ENCODE measurements at places on chromosomes 12 and 14.

DNA sequence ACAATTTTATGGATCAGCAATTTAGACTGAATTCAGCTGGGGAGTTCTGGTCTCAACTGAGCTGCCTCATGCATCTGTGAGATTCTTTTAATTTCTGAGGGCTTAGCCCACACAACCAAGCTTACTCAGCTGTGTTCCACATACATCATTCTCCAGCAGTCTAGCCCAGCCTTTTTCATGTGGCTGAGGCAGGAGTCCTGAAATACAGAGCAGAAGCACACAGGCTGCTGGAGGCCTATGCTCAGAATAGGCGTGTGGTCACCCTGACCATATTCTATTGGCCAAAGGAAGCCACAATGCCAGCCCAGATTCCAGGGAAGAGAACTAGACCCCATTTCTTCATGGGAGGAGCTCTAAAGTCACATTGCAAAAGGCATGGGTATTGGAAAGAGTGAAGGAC is 72.3 kb upstream of the DHRS4 start:
- no peak for DNase-seq

- DNase-seq: no peak
Measured at GRCh38 chr14:100313464-100314230, 7.4 kb upstream of the SLC25A29 start.

DNA sequence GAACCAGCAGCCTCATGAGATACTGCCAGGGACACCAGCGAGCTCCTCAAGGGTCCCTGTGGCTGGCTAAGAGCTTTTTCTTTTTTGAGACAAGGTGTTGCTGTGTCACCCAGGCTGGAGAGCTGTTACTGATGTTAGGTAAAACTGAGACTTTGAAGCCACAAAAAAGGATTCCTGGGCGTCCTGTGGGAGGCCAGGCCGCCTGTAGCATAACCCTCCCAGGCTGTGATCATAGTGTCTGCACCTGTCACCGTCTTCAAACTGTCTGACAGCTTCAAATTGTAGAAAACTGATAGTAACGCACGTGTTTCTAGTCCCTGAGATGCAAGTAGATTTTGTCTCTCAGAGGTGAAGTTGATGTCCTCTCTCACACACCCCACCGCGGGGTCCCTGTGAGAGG is 4.1 kb downstream of the ZFYVE21 start:
- DNase-seq: no peak

- DNase-seq: no peak
Measured at GRCh38 chr14:54760866-54761575, 141.6 kb downstream of the GCH1 start.

DNA sequence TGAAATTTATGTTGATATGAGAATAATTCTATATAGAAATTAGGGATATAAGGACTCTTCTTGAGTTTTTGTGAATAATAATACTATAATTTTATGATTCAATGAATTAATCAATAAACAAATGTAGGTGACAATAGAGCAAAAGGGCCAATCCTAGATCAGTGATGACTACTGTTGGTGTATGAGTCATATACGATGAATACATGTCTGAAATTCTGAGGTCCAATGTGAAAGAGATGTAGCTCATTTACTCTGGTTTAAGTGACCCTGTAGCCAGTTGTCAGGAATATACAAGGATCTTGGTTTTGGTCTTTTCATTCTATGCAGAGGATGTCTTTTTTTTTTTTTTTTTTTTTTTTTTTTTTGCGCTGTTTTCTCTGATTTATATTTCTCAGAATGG is 72.1 kb upstream of the RTL1 start:
- no peak for DNase-seq

DNA sequence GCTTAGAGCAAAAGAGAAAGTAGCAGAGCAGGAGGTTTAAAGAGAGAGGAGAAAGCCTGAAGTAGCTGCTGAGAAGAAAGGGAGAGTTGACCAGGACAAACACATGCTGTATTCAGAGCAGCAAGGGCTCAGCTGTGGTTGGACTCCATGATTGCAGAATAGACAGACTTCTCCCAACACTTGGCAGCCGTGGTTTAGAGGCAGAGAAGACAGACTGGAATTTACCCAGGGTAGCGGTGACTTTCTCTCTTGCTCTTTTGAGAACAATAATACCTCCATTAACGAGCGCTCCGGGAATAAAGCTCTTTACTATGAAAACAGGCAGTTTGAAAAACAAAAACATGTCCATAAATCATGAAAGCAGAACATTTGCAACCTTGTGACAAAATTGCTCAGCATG is 21.4 kb upstream of the IGF1 start:
- DNase-seq: no peak

GRCh38 chr12:107447336-107447735 is 238.3 kb upstream of the PWP1 start:
- DNase-seq: no peak

- DNase-seq: no peak
Measured at GRCh38 chr14:40368314-40368713, 936.1 kb upstream of the FBXO33 start.

GRCh38 chr12:116026768-116027550 is 250.5 kb downstream of the MED13L start:
- DNase-seq: no peak

DNA sequence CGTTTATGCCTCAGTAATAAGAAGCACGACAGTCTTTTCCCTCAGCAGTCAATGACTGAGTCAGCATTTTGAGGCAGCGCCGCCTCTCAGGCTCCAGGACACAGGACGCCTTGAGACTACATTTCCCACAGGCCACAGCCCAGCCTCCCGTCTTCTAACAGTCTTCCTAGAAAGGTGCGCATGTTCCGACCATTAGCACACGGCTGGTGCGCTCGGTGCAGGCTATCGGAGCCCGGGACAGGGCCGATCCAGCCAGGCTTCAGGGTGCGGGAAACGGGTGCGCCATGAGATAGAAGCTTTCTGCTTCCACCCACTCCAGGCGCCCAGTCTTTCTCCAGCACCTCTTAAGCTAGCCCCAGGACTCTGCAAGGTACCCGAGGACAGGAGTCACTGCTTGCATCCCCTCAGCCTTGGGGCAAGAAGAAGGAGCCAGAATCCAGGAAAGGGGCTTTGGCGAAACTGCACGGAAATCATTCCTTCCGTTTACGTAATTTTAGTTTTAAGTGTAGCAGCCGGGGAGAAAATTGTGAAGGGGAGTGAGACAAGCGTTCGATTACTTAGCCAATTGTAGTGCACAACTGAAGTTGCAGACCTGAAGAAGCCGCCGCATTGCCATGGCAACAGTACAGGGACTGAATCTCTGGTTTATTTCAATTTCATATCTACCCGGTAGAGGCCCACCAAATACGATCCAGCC is 54.0 kb downstream of the ZNF641 start:
- DNase-seq: peak; percentile 44

DNA sequence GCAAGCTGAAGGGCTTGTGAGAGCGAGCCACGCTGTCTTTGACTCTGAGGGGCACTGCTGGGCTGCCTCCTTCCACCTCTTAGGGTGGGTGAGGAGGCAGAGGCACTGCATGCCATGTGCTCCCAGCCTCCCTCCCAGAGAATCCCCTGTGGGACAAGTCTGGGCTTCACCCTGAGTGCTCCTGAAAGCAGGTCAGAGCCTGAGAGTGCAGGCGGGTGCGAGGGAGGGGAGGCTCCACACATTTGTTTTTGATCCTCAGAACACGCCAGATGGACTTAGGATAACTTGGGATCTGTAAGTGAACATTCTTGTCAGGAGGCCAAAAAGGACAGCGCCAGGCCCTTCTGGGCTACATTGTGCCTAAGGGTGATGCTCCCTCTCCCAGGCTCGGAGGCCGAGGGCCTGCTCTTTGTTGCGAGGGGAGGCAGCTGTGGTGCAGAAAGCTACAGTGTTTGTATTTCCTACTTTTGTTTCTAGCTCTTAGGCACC is 155.4 kb downstream of the TMX1 start:
- no peak for DNase-seq

- DNase-seq: no peak
Measured at GRCh38 chr12:132397934-132398385, 68.6 kb upstream of the GALNT9 start.

GRCh38 chr14:106879241-106879640 is 1352.9 kb downstream of the TMEM121 start:
- no peak for DNase-seq

DNA sequence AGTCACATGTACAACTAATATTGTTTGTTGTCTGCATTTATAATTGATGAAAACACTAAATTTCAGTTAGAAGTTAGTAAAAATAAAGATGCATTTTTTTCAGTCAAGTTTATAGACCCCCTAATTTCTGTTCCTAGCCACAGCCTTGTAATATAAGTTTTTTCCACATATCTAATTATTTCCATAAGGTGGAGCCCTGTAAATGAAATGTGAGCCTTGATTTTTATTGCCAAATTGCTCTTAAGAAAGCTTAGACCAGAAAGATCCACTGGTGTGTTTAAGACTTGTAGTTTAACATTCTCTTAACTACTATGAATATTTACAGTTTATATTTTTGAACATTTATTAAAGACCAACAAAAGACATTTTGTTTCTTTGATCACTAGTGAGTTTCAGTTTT is 322.1 kb upstream of the RGS6 start:
- DNase-seq: no peak

- no peak for DNase-seq
Measured at GRCh38 chr14:73246387-73247150, 9.3 kb downstream of the PAPLN start.

DNA sequence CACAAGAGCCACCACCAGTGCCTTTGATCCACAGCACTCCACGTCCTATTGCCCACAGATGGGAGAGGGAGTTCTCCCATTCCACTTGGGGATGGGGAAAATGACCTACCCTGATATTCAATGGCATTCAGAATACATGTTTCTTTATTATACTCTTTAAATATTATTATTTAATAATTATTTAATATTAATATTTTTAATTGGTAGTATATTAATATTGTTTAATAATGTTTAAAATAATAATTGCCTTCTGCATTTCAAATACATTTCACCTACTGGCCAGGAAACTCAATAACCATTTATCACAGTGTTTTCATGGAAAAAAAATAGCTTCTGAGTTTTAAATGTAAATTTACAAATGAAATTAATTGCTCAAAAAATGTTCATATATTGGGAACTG is 127.4 kb upstream of the G2E3 start:
- DNase-seq: no peak

DNA sequence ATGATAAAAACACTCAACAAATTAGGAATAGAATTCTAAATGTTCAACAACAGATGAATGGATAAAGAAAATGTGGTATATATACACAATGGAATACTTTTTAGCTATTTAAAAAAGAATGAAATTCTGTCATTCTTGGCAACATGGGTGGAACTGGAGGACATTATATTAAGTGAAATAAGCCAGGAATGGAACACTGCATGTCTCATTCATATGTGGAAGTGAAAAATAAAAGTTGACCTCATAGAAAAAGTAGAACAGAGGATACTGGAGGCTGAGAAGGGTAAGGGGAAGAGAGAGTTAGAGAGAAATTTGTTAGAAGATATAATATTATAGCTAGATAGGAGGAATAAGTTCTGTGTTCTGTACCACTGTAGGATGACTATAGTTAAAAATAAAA is 35.8 kb upstream of the ZFP36L1 start:
- no peak for DNase-seq

GRCh38 chr12:93186131-93186530 is 191.6 kb upstream of the NUDT4 start:
- DNase-seq: no peak

DNA sequence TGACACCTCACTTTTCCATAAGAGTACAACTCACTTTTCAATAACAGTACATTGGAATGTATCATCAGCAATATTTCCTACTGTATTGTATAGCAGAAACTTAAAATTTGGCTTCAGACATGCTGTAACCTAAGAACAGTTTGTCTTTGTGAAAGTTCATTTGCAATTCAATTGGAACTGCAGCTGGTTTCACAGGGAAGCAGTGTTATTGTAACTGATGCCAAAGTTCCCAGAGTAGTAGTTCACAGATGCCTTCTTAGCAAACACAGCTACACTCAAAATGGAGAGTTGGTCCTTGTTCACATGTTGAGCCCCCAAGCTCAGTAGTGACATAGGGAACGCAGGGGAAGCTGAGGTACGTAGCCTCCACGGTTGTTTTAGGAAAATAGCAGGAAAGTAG is 23.3 kb downstream of the PPP1R36 start:
- no peak for DNase-seq

DNA sequence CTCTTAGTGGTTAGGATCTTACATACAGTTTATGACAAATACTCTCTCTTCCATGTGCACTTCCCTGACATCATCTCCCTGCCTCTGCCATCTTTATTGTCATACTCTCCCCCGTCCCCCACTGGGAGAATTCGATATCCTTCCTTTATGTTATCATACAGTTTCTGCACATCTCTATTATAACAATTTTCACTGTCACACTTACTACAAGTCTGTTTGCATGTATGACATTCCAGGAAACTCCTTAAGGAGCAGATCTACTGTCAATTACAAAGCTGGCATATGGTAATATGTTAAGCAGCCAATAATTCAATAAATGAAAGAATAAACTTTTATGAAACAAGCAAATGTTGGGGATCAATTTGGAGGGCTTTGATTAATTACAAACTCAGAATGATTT is 91.1 kb downstream of the KCNH5 start:
- no peak for DNase-seq

- DNase-seq: no peak
Measured at GRCh38 chr12:94650143-94651056, at the start of gene TMCC3. TMCC3 (minus strand) TSS chr12:94650557; CDS start chr12:94650430, 127 bp downstream.

DNA sequence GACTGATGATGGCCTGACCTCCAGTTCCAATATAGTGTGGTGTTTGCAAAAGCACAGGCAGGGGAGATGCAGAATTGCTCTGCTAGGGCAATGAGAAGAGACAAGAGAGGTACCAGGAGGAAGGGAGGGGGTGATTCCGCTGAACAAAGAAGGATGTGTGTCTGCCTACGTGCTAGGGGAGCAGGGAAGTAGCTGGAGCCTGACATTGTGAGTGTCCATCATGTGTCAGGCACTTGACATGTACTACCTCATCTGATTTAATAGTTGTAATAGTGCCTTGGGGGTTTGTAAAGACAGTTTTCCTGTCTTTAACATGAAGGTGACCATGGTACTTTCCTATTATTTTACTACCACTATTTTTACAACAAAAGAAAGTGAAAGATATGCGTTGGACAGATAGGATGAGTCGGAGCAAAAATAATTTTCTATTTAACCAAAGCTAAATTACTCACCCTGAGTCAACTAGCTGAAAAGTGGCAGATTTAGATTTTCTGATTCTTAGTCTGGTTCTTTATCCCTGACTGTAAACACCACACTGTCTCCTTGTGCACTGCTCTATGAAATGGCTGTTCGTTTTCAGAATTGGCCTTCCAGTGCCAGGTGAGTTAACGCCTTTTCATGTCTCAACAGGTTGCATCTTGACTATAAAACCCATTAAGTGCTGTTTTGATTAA is 33.7 kb upstream of the TEAD4 start:
- no peak for DNase-seq

DNA sequence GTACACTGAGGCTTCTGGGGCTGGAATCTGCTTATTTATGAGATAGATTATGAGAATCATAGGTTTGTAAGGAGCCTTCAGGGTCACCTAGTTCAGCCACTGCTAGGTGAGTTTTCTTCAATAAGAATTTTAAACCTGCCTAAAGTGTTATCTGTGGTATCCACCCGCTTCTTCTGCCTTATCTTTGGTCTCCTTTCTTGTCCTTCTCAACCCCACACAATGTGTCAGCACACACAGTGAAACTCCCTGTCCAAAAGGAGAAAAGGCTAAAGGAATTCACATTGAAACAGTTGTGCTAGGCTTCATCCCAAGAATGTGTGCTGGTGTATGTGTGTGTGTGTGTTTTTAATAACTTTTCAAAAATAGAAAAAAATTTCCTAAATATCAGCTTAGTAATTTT is 259.3 kb upstream of the BTG1 start:
- DNase-seq: no peak
